IMR-90 (cell line): ENCODE measurements at places on chromosomes 3 and 15.

DNA sequence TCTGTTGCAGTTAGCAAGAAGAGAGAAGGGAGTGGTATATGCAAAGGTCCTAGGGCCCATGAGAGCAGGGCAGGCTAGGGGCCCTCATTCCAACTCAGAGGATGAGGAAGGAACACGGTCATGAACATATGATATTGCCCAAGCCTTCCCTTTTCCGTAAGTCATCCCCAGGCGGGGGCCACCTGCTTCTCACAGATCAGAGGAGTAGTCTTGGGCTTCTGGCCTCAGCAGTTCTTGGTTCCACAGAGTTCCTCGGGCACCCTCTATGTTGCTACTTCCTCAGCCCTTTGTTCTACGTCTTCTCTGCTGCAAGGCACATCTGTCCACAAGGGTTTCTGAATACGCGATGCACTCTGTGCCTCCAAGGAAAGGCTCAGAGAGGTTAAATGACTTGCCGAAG lies 25.3 kb downstream of the EPHB3 start:
- peaks cover 16% of the 10 kb centered on the region for H3K27me3 ChIP-seq
- H3K27ac ChIP-seq: no peak overlapping the region
- DNase-seq: no peak
- no peak overlapping the region for H3K4me3 ChIP-seq

- no peak overlapping the region for H3K4me3 ChIP-seq
- peak; percentile 87 for DNase-seq
- peak overlapping the region; percentile 46; the same call in 1 of the 2 replicates for H3K27ac ChIP-seq
- H3K36me3 ChIP-seq: no peaks in the 10 kb centered on the region
- no peaks in the 10 kb centered on the region for H3K27me3 ChIP-seq
- H3K4me1 ChIP-seq: peaks cover 8% of the 10 kb centered on the region
These were observed 9.2 kb upstream of the TMEM212 start for GRCh38 chr3:171833789-171834460.

DNA sequence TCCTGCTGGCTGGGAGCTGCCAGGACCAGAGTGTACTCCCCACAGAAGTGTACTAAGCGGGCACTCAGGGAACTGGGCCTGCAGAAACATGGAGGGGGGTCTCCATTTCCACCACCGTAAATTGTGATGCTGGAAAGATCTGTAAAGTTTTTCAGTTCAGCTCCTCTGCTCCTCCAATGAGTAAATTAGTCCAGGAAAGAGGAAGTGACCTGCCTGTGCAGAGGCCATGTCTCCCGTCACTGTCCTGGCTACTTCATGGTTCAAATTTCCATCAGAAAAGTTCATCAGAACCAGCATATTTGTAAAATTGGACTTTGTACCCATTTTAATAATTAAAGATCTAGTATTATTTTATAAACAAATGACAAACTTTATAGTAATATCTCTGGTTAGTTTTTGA lies 226.7 kb upstream of the THBS1 start:
- no peaks in the 10 kb centered on the region for H3K27me3 ChIP-seq
- peaks cover 11% of the 10 kb centered on the region for H3K4me1 ChIP-seq
- H3K27ac ChIP-seq: no peak overlapping the region
- H3K4me3 ChIP-seq: no peak overlapping the region

DNA sequence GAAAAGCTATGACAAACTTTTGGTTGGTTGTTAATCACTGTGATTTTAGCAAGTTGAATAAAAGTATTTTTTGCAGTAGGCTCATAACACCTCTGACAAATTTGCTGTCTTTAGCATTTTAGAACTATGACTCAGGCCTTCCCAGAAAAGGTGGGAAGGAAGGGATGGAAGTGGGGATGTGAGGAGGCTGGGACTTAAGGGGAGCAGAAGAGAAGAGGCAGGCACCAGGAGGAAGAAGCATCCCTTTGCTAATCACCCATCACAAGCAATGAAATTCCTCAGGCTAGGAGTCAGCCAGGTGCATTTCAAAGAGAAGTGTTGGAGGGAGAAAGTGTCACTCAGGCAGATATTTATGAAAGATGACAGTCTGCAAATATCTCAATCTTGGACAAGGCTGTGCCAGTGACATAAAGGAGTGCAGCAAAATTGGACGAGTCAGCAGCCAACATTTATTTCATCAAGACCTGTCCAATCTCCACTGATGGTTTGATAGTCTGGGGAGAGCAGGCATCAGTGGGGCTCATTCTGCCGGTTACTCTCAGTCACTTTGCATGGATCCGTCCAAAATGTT lies 337.3 kb upstream of the ARRDC4 start:
- no peaks in the 10 kb centered on the region for H3K36me3 ChIP-seq
- no peak overlapping the region for H3K27ac ChIP-seq
- H3K4me1 ChIP-seq: no peaks in the 10 kb centered on the region
- H3K27me3 ChIP-seq: no peaks in the 10 kb centered on the region
- H3K4me3 ChIP-seq: no peak overlapping the region

- H3K4me1 ChIP-seq: no peaks in the 10 kb centered on the region
- H3K36me3 ChIP-seq: no peaks in the 10 kb centered on the region
- peaks cover 6% of the 10 kb centered on the region; the same call in 1 of the 2 replicates for H3K27me3 ChIP-seq
- no peak overlapping the region for H3K4me3 ChIP-seq
- H3K27ac ChIP-seq: no peak overlapping the region
These were observed 250.9 kb downstream of the PLCL2 start for GRCh38 chr3:17135696-17136095.

DNA sequence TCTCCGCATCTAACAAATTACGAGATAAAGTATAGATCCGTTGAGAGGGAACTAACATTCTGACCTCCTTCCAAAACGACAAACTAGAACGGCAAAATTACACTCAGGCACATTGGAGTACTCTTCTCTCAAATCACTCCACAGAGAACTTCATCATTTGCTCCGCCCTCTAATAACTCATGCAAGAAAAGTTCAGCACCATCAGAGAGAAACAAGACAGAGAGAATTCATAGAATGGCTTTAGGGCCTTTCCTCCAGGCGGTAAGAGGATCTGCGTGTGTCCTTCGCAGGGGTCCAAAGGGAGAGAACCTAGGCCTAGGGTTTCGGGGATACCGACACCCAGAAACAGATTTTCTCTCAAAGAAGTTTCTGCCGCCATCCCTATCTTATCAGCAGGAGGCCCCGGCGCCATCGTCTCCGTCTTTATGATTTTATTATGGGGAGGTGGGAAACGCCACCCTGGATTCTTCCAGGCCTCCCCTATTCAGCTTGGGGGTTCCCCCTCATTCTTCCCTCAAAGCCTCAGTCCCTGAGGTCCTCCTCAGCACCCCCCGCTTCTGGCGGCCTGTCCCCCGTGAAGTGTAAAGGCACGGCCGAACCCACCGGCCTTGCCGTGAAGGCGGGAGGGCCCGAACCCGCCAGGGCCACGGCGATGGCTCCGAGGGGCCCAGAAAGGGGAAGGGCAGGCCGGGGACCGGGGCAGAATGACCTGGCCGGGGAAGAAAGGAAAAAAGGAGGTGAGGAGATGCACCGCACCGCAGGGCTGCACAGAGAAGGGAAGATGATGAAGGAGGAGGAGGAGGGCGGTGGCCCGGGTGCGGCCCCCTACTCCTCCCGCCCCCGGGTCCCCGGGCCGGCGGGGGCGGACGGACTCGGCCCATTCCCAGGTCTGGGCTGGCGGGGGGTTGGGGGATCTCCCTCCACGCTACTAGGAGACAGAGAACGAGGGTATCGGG lies 768 bp downstream of the UBXN7 start:
- H3K4me3 ChIP-seq: peak overlapping the region; percentile 86
- peaks cover 3% of the 10 kb centered on the region for H3K4me1 ChIP-seq
- DNase-seq: peak; percentile 62
- peak overlapping the region; percentile 82 for H3K27ac ChIP-seq
- H3K36me3 ChIP-seq: peaks cover 3% of the 10 kb centered on the region; the same call in 1 of the 2 replicates

DNA sequence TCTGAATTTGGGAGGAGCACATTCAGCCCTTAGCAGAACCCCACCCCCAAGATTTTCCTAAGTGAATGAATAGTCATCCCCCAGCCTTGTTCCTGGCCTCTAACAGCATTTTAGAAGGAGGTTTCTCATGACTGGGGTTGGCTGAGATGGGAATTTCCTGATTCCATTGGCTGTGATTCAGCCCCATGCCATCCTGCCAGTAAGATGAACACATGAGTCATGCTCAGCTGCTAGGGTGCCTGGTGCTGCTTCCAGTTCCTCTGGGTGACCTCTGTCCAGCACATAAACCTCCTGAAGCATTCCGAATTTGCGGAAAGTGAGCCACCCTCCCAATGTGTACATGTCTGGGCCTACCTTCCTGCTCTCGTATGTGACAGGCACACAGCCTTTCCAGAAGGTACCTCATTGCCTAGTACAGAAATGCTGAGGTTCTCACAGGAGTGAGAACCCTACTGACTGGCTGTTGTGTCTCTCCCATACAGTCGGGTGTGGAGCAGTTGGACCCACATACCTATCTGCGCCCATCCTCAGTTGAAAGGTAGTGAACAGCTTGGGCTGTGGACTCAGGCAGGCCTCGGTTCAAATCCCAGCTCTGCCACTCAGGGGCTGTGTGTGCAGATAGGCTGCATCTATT lies 91.7 kb downstream of the APBA2 start:
- H3K36me3 ChIP-seq: no peaks in the 10 kb centered on the region
- peak; percentile 98 for DNase-seq
